ENCODE measurements at places on chromosomes 5 and 9.

GRCh38 chr5:156444753-156445291, 117.9 kb downstream of the SGCD start:
- DNase-seq = no peak

DNA sequence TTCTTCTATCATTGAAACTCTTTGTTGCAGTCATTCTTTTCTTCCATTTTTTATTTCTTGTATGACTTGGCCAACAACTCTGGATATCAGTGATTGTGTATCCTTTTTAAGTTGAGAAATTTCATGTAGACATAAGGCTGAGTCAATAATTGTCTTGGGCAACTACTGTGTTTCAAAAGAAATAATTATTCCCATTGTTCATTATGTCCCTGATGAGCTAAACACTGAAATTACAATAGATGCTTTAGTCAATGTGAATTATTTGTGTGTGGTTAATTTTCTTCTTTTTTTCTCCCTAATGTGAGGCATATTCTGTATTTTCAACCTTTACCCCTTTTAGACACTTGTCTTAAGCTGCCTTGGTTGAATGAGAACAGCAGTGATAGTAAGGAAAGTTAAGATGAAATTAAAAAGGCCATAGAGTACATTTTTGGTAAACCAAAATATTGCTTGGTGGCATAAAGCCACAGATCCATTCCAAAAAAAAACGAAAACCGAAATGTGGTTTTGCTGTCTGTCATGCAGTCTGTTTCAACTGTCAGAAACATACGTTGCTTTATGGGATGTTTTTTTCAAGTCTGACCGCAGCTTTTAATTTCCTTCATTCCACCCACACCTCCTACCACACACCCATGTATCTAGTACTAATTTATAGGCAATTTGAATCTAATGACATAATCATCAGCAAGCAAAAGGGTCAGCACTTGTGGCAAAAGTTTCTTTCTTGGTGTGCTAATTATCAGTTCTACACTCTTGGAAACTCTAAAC, 21.1 kb downstream of the TLE4 start:
- no peak for DNase-seq

GRCh38 chr9:87818308-87818707, 64.4 kb upstream of the SPATA31E1 start:
- no peak for DNase-seq

DNA sequence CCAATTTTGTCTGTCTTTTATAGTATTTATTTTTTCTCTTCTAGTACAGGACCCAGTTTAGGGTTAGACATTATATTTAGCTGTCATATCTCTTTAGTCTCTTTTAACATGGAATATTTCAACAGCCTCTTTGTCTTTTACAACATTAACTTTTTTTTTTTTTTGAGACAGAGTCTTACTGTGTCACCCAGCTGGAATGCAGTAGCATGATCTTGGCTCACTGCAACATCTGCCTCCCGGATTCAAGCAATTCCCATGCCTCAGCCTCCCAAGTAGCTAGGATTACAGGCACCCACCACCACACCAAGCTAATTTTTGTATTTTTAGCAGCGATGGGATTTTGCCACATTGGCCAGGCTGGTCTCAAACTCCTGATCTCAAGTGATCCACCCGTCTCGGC, 90.1 kb downstream of the ADAMTS6 start:
- DNase-seq = no peak

DNA sequence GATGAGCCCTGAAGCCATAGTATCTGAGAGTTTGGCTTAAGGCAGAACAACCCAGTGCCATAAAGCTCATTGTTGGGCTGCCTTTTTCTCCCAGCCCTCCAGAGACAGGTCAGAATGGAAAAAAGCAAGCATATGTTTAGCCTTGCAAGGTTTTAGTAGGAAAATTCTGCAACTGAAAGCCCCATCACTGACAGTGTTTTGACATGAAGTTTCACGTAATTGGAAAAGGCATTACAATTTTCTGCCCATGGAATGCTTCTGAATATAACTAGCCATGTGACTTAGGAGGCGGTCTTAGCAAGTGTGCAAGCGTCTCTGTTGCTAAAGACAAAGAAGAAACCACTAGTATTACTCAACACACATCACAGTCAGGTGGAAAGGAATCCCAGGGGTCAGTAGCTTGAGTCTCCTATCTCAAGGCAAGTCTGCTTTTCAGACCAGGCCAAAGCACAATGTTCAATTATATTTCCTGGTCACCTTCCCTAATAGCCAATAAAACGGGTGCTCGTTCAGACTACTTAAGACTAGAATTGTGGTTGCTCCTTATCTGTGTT, 117.6 kb downstream of the CARTPT start:
- no peak for DNase-seq

- no peak for DNase-seq
These were observed 601.8 kb upstream of the ZNF608 start for GRCh38 chr5:125348221-125348692.

DNA sequence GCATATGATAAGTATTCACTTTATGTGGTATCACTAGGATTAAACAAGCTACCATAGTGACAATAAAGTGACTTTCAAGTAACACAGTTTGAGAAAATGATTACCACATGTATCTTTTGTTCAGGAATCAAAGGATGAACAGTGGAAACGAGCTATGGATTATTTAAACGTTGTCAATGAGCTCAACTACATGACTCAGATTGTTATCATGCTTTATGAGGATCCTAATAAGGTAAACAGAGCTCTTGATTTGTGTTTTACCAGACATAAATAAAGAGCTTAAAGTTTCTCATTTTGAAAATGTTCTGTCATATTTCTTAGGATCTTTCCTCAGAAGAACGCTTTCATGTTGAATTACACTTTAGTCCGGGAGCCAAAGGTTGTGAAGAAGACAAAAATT, 57.4 kb downstream of the PPIP5K2 start:
- DNase-seq = no peak

GRCh38 chr5:142287096-142287972, 37.5 kb downstream of the SPRY4 start:
- no peak for DNase-seq

DNA sequence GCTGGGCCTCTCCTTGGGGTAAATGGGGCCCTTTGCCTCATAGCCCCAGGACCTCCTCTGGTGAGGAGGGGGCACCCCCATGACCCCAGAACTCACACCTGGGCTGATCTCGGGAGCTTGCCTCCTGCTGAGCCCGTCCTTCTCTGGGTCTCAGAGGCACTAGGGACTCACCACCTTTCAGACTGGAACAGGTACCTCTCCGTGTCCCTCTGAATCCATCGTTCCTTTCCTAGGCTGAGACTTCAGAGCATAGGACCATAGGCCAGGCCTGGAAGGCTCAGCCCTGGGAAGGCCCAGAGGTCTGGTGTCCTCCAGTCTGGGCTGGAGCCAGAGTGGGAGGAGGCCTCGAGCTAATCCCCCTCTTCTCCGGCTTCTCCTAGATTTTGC, 97.9 kb downstream of the CACNA1B start:
- DNase-seq = no peak

DNA sequence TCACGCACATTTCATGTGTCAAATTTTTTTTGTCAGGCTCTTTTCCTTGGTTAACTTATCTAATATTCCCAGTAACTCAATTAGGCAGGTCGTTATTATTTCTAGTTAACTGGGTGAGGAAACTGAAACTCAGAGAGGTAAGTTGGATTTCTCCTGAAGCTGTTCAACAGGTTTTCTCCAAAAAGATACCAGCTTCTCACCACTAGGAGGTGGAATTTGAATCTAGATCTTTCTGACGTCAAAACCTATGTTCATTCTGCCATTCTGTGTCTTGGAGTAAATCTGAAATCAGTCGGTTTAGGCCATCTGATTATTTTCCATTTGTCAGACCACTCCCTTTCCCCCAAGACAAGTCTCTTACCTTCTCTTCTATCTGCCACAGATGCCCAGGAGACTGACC, 572.9 kb downstream of the ACTL7B start:
- DNase-seq = no peak

DNA sequence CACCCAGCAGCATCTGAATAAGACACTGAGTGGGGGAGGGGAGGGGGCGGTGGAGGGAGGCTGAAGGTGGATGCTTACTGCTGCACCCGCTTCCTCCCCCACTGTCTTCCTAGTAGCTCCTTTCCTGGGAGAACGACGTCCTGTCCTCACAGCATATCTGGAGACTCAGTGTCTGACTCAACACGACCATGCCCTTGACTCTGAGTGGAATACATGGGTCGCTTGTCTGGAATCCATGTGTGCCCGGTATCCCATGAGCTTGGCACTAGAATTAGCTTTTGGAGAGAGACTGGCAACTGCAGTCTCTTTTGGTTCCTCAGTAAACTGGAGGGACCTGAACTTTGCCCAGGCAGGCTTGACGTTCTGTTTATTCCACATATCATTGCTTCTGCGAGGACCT, 125.4 kb upstream of the FAM120A start:
- no peak for DNase-seq

DNA sequence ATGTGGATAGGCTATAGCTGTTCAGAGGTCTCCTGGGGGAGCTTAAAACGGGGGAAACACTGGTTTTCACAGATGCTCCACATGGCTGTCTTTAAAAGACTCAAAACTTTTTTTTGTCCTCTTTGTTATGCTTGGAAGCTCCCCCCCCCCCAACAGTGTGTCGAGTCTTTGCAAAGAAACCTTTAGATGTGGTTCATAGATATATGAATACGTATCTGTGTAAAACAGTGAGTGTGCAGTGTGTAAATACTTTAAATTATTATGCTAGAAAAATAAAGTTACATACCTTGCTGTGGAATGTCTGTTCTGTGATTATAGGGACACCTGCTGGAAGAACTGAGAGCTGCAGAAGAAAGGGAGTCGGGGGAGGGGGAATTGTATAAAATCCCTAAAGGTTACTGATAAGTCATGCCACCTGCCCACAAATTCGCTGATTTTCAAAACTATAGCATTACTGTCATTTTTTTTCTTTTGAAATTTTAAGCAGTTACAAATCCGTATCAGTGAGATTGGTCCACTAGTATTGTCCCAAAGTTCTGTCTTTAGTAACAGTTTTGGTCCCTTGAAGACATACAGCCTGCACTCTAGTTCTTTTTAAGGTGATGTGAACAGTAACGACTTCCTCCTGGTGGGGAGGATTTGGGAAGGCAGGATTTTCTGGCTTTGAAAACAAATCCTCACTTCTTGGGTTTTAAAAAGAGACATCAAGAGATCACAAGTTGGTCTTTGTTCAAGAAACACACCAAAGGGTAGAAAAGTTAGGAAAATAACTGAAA, 22.9 kb downstream of the RGMB start:
- DNase-seq = no peak

DNA sequence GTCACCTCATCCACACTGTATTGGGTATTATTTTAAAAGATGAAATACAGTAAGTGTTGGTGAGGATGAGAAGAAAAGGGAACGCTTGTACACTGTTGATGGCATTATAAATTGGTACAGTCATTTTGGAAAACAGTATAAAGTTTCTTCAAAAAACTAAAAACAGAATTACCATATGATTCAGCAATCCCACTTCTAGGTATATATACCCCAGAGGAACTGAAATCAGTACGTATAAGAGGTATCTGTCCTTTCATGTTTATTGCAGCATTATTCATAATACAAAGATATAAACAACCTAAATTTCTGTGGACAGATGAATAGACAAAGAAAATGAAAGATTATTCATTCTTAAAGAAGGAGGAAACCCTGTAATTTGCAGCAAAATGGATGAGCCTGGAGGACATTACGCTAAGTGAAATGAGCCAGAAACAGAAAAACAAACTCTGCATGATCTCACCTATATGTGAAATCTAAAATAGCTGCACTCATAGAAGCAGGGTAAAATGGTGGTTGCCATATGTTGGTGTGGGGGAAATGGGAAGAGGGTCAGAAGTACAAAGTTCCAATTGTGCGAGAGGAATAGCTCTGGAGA, 191.6 kb downstream of the TRIM36 start:
- no peak for DNase-seq

- no peak for DNase-seq
These were observed 31.1 kb downstream of the PAEP start for GRCh38 chr9:135592625-135593024.

- no peak for DNase-seq
These were observed 13.8 kb downstream of the MACIR start for GRCh38 chr5:103272377-103272776.

GRCh38 chr9:138076650-138077009, 199.0 kb downstream of the CACNA1B start:
- DNase-seq = no peak

Measured in activated CD8-positive, alpha-beta memory T cell treated with anti-CD3 and anti-CD28 coated beads for 48 hours (primary cell).